Hippocampal formation (tissue), 2 donors: ENCODE measurements at places on chromosomes 1 and 21.

DNA sequence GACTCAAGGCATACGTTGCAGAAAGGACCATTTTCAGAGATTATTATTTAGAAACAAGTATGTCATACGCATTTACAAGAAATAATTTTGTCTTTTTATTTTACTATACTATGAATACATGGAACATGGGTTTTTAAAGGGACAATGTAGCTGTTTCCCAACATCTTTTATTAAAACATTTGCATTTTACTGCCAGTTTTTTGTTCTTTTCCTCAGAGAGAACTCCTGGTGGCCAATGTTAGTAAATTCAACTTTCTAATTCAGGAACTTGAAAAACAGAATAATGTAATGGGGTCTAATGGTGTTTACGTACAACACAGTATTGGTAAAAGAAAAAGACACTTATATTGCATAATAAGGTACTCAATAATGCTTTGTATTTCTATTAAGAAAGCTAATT is 14.9 kb downstream of the PRDM2 start:
- DNase-seq, result no peak

- DNase-seq, result no peak
Measured at GRCh38 chr1:76786222-76786621, 81.1 kb upstream of the ST6GALNAC5 start.

- DNase-seq, result no peak
Measured at GRCh38 chr1:102096162-102096561, 99.4 kb upstream of the OLFM3 start.

- peak; percentile 4 for DNase-seq
Measured at GRCh38 chr1:76725864-76726619, 141.2 kb upstream of the ST6GALNAC5 start.

DNA sequence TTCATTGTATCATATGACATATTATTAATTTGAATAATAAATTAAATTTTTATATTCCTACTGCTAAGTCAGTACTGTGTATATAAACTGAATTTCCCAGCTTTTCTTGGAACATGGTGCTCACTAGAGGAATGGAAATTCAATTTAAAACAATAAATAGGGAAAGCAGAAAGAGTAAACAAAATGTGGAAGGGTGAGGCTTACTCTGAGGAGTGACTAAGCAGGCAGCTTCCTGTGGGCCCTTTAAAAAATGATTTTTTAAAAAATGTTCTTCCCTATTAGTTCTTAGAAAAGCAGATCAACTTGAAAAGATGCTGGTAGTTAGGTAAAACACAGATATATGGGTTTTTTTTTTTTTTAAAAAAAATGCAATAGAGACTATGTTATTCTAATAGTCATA is 49.5 kb upstream of the S1PR1 start:
- no peak for DNase-seq

DNA sequence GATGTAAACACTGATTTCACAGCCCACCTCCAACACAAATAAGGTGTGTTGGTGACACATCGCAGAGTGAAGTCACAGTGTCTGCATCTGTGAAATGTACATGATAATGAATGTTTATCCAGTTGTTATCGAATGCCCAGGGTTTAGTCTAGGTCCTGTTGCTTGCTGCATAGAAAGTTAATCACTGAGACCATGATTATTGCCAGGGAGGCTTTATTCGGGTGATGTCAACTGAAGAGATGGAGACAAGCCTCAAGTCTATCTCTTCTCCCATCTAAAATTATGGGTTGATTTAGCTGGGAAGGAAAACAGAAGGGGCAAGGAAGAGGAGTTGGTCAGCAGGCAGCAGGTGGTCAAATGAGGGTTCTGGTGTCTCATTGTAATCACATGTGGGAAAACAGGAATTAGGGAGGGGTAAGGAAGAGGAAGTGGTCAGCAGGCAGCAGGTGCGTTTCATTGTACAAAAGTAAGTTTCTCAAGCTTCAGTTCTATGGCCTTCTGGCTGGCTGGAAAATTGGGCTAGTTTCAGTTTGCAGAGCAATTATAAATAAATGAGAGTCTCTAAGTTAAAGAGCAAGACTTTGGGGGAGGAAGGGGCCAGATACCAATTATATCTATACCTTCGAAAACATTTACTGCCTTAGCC is 146.3 kb upstream of the DNAH14 start:
- DNase-seq, result no peak

GRCh38 chr21:33199100-33199464 is 30.7 kb upstream of the IFNAR2 start:
- DNase-seq, result no peak

DNA sequence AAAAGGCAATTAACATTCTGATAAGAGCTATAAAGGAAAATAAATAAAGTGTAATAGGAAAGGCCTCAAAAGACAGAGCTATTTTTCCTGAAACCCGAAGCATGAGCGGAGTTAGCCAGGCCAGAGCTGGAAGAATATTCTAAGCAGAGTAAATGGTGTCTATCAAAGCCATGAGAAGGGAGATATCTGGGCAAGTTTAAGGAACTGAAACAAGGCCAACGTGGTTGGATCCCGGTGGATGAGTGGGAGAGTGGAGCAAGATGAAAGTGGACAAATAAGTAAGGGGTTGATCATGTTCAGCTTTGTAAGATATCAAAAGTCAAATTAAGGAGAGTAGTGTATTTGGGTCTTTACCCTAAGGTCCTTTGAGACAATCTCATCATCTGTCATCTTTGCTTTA is 234.0 kb downstream of the TM2D1 start:
- no peak for DNase-seq

- peak; percentile 41 for DNase-seq
Measured at GRCh38 chr1:5745800-5746610, 246.2 kb downstream of the NPHP4 start.

- no peak for DNase-seq
Measured at GRCh38 chr1:155646307-155646706, 36.3 kb downstream of the MSTO1 start.

- no peak for DNase-seq
Measured at GRCh38 chr1:12049616-12050015, 13.5 kb upstream of the TNFRSF8 start.

- no peak for DNase-seq
Measured at GRCh38 chr1:147673406-147673805, 3.1 kb upstream of the ACP6 start.

DNA sequence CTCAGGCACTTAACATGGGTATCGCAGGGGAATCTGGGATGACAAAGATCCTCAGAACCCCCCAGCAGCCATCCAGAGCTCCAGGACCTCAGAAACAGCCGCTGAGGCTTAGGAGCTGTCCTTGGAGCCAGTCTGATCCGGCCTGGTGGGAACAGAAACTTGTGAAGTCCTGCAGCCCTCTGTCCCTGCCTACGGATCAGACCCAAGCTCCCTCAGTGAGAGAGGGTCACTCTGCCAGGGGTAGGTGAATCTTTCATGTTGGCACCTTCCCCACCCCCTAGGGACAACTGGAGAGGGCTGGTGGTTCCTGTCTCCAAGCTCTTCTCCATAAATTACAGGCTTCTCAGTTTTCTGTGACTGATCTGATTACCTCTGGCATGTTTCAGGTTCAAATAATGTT is 122.3 kb downstream of the TLR5 start:
- no peak for DNase-seq

- DNase-seq, result no peak
Measured at GRCh38 chr1:47438165-47439016, 547 bp downstream of the FOXD2 start.

DNA sequence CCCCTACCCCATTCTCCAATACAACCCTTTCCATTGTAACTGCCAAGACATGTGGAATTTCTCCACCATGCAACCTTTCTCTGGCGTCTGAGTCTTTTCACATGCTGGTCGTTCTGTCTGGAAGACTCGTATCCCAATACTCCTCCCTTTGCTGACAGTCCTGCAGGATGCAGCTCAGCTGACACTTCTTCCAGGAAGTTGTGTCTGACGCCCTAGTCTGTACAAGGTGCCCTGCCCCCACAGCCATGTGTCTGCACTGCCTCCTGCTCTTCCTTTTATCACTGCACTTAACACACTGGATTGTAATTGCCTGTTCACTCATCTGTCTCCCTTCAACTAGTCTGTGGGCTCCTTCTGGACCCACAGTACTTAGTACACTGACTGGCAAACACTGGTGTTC is 188.0 kb downstream of the LMX1A start:
- no peak for DNase-seq

GRCh38 chr1:152111515-152111968 is 3.7 kb downstream of the TCHH start:
- DNase-seq, result no peak

DNA sequence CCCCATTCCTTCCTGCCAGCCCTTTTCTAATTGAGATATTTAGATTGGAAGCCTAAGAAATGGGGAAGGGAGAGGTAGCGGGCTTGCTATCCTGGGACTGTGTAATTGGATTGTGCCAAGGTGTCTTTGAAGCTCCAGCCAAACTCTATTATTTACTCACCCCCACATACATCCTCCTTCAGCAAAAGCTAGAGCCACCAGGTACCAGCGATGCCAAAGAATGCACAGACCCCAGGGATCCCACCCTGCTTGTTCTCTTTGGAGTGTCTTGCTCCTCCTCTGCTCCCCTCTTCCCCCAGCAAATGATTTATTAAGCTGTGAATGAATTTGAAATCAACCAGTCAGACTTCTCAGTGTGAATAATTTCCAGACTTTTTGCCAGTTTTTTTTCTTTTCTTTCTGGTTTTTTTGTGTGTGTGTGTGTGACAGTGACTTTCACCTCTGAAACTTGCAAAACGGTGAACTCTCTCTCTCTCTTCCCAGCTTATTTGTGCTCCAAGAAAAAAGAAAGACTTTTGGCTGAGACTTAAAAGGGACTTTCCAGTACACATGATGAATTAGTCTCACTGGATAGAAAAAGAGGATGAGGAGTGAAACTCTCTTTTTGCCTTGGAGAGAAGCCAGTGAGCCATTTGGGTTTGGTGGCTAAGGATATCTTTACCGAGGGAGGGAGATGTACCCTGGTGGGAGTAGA is 1.8 kb downstream of the VASH2 start:
- DNase-seq, result no peak

GRCh38 chr1:2988256-2988655 is 33.0 kb upstream of the ACTRT2 start:
- peak; percentile 28 for DNase-seq

- no peak for DNase-seq
Measured at GRCh38 chr1:217274416-217274815, 356.5 kb downstream of the GPATCH2 start.

DNA sequence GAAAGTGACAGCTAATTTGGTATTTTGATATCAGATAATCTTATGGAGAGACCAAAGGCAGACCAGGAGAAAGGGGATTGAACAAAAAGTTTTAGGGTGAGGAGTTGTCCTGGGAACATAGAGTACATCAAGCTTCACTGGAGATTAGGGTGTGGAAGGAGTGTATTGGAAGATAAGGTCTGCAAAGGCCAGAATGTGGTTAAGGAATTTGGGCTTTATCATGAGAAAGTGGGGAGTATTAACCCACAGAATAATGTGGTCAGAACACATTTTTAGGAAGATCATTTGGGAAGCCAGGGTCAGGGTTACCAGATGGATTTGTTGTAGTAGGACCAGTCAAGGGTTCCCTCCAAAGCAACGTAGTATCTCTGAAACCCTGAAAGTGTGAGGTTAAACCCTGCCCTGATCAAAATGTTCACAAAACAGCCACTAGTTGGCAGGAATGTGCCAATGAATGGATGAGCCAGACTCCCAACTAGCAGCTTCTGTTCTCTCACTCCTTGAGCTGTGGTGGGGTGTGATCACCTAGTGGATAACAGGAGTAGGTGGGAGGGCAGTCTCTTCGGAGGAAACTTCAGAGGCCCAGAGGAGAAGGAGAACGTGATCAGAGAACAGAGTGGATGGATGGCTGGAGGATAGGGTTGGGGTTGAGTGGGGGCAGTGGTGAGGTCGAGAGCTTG is 35.8 kb downstream of the SLC2A1 start:
- peak; percentile 74 for DNase-seq

- peak; percentile 5 for DNase-seq
Measured at GRCh38 chr1:63969441-63969901, 195.7 kb downstream of the ROR1 start.

- DNase-seq, result no peak
Measured at GRCh38 chr1:160789051-160789701, 6.8 kb upstream of the LY9 start.

- no peak for DNase-seq
Measured at GRCh38 chr21:41868062-41868710, 11.0 kb downstream of the PRDM15 start.

DNA sequence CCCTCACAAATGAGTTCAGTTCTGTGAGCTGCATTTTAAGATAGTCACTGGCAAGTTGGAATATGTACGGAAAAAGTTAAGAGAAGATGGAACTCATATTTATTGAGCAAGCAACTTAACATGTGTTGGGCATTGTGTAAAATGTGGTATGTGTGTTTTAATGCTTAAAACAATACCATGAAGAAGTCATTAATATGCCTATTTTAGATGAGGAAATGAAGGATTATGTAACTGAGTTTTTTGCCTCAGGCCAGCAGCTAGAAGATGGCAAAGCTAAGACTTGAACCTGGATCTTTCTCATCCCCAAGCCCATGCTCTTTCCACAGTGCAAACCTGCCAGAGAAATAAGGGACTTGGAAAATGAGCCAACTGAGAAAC is 48.9 kb downstream of the SPATA46 start:
- DNase-seq, result no peak
